GM18507 (cell line): ENCODE measurements at places on chromosomes 4 and X.

GRCh38 chr4:13427599-13428325, 56.4 kb downstream of the RAB28 start:
- no peak for DNase-seq

- DNase-seq = no peak
Measured at GRCh38 chrX:34659575-34659974, 2.5 kb upstream of the TMEM47 start.

DNA sequence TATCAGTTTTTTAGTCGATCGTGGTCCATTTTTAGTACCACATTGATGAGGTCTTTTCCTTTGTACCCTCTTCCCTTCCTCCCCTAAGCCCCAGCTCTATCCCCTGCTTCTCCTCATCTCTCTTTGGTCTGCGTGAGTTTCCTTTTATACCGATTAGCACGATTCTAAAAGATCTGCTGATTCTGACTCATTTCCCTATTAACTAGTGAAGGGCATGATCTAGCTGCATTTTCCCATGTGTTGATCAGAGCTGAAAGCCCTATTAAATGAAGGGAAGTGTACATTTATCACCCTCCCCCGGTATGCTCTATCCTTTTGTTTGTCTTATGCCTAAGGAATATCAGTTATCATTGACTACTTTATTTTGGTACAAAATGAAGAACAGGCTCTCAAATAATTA, 181.7 kb upstream of the NPY2R start:
- no peak for DNase-seq

- no peak for DNase-seq
Measured at GRCh38 chr4:1522606-1523005, 116.4 kb upstream of the NKX1-1 start.

GRCh38 chr4:173538148-173538908, 8.3 kb upstream of the HAND2 start:
- DNase-seq = no peak

DNA sequence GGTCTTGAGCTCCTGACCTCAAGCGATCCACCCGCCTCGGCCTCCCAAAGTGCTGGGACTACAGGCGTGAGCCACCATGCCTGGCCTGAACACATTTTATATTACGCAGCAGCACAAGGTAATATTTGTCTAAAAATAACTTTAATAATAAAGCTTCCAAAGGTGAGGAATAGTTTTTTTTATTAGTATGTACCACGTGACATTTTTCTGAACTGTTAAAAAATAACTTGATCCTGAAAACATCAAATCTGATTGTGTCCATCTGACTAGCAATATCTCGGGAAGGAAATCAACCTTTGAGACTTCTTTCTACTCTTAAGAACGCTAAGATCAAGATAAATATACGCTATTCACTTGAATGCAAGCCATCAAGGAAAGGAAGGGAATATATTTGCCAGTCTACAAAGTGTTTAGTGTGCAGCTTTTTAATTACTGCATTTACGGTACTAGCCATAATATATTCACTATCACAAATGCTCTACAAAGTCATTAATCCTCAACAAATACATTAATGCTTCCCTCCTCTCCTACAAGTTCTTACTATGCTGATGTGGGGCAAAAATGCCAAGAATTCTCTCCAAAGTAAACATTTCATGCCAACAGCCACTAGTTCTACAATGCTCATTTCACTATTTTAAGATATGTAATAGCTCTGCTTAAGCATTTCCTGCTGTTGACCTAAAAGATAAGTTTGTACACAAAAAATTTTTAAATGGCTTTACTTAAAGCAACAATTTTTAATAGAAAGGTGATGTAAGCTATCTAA, 143.6 kb downstream of the APBB2 start:
- DNase-seq = no peak
